ENCODE measurements at places on chromosomes 5 and 9. TPM values are rescaled to one million over a fixed set of nuclear protein-coding genes. Genes with fewer than 3 reads are reported as not detected.

DNA sequence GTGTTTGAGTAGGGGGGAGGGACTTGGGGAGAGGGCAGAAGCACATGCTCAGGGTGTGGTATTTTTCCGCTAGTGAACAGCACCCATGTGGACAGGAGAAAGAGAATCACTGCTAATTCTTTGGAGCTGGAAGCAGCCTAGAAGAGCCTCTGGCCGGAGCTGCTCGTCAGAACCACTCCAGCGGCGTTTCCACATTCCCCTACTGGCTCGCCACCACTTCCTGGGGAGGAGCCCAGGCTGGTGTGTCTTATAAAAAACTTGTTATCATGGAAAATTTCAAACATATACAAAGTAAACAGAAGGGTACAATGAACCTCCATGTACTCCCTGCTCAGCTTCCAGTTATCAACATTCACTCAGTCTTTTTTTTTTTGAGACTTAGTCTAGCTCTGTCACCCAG is 26.7 kb downstream of the LHX2 start:
- DNase-seq: no peak

DNA sequence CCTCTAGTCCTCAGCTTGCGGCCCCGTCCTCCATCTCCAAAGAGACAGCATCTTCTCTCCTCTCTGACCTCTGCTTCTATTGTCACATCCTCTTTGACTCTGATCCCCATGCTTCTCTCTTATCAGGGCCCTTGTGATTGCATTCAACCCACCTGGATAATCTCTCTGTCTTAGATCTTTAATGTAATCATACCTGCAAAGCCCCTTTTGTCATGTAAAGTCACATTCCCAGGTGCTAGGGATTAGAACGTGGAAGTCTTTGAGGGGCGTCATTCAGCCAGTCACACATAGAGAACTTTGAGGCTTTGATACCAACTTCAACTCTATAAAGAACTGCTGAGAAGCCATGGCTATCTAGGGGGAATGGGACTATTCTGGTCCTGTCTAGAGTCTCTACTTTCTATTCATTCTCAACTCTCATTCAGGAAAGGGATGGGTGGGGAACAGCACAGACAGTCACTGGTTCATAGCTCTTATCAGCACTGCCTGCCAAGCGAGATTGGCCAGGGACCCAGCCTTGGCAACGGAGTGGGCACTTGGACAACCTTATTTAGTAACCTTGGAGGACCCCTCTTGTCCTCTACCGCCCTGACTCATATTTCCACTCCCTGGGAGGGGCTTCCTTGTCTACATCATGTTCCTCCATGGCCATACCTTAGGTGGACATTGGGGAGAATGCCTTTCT is 29.0 kb downstream of the TAS2R1 start:
- DNase-seq: no peak

Gene INSL4
- total RNA-seq: not detected

DNA sequence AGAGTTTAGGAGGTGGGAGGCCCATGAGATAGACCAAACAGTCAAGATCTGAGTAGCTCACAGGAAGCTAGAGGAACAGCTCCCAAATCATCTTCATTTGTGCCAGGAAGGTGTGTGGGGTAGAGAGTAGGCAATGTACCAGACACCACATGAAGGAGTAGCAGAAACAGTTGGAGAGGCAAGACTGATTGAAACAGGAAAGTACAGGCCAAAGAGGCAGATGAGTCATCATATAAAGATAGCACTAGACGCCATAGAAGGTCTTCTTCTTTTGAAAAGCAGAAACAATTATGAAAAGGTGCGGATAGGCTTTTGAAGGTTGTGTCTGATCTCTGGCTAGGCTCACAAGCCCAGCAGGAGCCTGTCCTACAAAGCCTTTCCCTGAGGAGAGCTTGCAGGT is 62.7 kb upstream of the PALM2AKAP2 start:
- no peak for DNase-seq

GRCh38 chr5:149363936-149364335 is 6.1 kb downstream of the PCYOX1L start:
- no peak for DNase-seq

Gene LCN6
- total RNA-seq: not detected

Gene PTPRD
- total RNA-seq: not detected

Gene RAI14
- 7.1 TPM for total RNA-seq

Gene BBLN
- total RNA-seq: 68.5 TPM

Gene ARSI
- not detected for total RNA-seq

DNA sequence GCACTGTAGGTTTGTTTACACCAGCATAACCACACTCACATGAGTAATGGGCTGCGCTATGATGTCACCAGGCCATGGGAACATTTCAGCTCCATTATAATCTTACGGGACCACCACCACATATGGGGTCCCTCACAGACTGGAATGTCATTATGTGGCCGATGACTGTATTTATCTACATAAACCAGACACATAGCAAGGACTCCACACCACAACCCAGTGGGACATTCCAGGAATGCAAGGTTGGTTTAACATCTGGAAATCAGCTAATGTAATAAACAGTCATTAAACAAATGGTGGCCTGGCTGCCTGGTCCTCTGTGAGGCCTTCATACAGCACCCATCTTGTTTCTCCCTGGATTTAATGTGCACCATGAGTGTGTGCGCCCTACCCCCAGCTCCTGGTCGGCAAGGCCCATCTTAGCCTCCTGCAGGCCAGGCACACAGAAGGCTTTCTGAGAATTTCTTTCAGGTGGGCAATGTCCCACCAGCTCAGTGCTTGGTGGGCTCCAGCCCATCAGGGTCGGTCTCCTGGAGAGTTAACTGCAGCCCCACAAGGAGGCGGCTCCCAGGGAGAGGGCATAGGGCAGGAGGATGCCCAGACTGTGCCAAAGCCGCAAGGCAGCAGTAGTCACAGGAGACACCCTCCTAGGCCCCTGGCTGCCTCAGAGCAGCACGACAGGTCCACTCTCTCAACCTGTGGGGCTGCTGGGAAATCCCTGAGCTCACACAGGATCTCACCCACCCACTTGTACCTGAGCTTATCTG is 35.9 kb upstream of the SARDH start:
- DNase-seq: no peak

DNA sequence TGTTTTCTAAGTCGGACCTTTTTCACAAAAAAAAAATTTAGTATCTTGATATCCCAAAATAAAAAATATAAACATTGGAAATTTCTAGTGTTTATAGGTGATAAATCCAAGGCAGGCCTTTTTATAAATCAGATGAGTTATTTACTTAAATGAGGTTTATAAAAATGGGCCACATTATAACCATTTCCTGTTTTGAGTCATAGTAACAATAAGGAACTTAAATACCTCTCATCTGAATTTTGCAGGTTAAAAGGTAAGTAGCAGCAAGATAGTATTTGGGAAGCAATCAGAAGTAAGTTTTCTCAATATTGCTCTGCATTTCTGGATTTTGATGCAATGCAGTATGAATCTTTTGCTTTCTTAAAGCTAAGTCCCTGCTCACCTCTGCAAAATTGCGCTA is 3.9 kb downstream of the SPTAN1 start:
- DNase-seq: no peak

DNA sequence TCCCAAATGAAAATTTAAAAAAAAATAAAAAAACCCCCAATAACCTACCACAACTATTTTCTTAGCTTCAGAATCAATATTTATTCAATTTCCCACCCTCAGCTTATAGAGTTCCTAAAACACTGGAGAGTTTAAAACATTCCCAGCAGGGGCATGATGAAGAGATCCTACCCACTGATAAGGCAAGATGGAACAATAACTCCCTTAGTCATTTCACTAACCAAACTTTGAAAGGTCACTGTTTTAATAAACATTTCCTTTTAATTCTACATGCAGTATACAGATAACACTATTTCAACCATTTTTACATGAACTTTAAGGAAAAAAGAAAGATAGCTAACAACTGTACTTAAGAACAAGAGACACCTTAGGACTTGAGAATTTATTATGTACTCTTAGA is 34.9 kb upstream of the ACOT12 start:
- DNase-seq: no peak

DNA sequence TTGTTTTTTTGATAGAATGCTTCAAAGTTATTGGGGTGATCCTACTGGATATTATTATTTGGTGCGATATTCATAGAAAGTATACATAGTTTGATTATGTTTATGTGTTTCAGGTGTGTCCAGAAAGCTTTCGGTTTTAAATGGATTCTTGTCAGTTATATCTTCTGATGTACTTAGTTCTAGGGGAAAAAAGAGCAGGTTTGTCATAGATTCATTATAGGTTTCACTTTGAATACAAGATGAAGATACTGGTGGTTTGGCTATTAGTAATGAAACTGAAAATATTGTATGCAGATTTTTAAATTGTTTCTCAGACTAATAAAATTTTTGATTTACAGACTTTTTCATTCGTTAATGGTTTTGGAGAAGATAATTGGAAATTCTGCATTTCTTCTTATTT is 98.9 kb downstream of the MAN2A1 start:
- DNase-seq: no peak

Gene C9orf85
- total RNA-seq: 10.4 TPM

Gene FBXL7
- not detected for total RNA-seq

Gene REEP2
- 4.0 TPM for total RNA-seq

Gene HRH2
- 16.9 TPM for total RNA-seq

GRCh38 chr5:135448071-135448739 is 1.1 kb upstream of the DCANP1 start:
- peak; percentile 14 for DNase-seq

DNA sequence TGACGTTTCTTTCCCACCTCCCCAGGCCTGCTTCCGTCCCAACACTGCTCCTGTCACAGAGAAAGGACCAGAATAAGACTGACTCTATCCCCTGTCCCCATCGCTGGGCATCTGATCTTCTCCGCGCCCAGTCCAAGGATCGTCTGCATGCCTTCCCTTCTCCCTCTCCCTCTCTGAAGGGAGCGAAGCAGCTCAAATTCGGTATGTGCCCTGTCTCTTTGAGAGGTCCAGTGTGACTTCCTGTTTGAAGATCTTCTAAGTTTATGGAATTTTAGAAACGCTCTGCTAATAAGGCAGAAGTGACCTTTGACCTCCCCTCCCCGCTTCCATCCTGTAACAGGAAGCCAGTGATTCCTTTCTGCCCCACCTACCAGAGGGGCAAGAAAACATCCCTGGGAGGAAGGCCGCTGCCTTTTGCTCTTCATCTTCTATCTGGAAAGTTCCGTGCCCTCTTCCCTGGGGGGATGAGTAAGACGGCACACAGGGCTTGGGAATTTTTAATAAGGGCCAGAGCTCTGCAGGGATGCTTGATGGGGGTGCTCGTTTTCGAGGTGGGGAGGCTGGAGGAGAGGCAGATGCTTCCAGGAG is 40.7 kb upstream of the RNU6ATAC start:
- DNase-seq: no peak

- no peak for DNase-seq
Measured at GRCh38 chr5:40495237-40495635, 184.5 kb upstream of the PTGER4 start.

DNA sequence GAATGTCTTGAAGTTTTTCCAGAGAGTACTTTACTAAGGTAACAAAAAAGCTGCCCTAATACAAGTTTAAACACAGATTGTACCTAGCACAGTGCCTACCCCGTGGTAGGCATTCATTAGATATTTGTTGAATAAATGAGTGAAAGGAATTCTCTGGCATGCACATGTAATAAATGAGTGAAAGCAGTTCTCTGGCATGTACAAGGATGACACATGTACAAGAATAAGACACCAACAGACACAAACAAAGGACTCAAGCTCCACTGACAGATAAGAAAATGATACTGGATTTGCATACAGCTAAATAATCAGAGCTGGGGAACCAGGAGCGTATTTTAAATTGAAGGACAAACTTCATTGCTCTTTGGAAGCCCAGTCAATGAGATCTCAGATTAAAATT is 535.8 kb downstream of the EFNA5 start:
- DNase-seq: no peak

- no peak for DNase-seq
Measured at GRCh38 chr5:117800261-117800660, 1188.1 kb downstream of the DTWD2 start.

DNA sequence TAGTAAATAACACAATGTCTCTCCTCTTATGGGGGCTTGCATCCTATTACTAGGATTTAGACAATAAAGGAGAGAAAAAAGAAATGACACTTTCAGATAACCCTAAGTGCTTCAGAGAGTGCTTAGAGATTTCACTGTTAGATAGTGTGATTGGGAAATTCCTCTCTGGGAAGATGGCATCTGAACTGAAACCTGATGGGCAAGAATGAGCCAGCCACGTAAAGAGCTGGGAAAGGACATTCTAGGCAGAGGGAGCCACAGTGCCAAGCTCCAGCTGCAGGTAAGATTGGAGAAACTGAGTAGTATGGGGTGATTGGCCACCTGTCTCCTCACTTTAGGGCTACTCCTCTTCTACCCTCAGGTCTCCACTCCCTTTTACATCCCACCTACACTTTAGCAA is 14.5 kb downstream of the CDO1 start:
- DNase-seq: no peak

- no peak for DNase-seq
Measured at GRCh38 chr5:147893820-147894219, 12.5 kb downstream of the C5orf46 start.

DNA sequence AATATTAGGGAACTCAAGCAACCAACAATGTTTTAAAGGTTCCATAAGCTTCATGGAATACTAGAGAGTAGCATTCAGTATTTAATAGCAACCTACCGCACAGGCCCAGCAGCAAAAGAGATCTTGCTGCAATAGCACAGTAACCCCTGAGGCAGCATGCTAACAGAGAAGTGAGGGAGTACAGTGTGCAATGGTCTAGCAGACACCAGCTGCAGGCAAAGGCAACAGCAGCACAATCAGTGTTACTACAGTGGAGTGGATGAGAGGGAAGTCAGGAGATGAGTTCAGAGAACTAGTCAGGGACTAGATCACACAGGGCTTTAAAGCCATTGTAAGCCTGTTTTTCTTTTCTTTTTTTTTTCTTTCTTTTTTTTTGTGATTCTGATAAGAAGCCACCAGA is 2.8 kb downstream of the TICAM2 start:
- DNase-seq: peak; percentile 10

DNA sequence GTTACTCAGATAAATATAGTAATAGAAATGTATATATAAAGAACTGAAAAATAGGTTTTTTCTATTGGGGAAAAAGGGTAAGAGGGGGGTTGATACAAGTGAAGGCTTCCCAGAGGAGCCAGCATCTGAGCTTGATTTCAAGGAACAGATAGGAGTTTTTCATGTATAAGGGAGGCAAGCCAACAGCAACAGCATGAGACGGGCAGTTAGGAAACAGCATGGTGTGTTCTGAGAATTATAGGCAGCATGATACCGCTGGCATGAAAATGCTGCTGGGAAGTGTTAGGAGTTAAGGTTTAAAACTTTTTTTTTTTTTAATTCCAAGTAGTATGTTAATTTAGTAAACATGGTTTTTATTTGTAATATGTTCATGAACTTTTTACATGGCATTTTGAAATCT is 9.7 kb downstream of the CDC37L1 start:
- no peak for DNase-seq

Gene SH2D3C
- total RNA-seq: 30.3 TPM
